Activated CD4-positive, CD25-positive, alpha-beta regulatory T cell (primary cell): ENCODE measurements at places on chromosomes 5 and 9.

- no peak for DNase-seq
These were observed 72.7 kb downstream of the ZFAND5 start for GRCh38 chr9:72292256-72292682.

DNA sequence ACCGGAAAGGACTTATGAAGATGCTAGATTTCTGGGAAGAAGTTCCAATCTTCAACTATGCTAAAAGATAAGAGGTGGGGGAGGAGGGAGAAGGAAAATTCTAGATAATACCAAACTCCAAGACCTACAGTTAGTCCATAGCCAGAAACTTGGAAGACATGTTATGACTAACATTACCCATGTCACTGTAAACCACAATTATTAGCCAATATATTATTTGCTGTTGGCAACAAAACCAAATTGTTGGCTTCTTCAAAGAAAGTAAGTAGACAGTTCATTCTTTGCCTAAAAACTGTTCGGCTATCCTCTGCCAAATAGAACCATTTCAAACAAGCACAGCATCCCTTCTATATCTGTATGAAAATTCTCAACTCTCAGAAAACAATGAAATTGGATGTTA is 25.1 kb downstream of the PRLR start:
- no peak for DNase-seq

DNA sequence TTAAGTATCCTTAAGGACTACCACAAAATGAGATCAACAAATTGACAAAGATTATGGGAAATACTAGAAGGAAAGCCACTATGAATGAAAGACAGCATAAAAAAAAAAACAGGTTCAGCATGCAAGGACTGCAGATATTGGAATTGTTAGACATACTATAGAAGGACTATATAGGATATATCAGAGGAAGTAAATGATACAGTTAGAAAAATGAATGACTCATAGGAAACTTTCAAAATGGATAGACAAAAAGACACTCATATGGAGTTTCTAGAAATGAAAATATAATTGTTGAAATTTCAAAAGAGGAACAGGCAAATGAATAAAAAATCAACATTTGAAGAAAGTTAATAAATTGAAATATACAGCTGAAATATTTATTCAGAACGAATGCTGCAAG is 180.6 kb downstream of the PLK2 start:
- no peak for DNase-seq

GRCh38 chr9:125961072-125961471 is 213.9 kb downstream of the PBX3 start:
- no peak for DNase-seq

- no peak for DNase-seq
These were observed 173.8 kb upstream of the DAP start for GRCh38 chr5:10934783-10935355.

DNA sequence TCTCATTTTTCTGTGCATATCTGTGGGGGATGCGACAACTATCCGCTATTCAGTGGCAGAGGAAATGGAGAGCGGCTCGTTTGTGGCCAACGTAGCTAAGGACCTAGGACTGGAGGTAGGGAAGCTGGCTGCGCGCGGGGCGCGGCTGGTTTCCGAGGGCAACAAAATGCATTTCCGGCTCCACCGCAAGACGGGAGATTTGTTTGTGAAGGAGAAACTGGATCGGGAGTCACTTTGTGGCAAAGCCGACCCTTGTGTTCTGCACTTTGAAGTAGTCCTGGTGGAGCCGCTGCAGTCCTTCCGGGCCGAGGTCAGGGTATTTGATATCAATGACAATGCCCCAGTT is 320 bp downstream of the PCDHB1 start:
- DNase-seq: no peak

DNA sequence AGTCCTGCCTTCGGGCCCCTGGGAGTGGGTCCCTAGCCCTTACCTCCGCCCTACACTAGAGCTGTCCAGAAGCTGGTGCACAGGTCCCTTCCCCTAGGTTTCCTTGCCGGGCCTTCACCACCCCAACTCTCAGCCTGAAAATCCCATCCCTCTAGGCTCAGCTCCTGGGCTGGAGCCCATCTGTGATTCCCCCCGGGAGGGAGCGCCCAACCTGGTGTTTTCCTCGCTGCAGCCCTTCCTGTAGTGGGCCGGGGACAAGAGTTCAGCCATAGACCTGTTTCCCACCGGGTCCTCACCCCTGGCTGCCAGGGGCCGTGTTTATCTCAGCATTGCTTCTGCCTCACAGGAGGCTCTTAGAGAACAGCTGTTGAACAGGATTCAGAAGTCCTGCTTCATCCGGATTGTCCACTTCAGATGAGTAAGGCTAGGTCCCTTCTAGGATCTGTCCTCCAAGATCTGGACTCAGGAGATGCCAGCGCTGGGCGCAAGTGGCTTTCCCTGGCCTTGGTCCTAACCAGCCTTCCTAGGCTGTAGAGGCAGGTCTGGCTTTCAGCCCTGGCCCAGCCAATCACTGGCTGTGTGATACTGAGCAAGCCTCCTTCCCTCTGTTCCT is 965 bp downstream of the GLIPR2 start:
- no peak for DNase-seq

GRCh38 chr9:115986508-115986907 is 167.1 kb upstream of the PAPPA start:
- no peak for DNase-seq

- DNase-seq: no peak
These were observed 56.8 kb downstream of the FEM1C start for GRCh38 chr5:115487756-115488155.

DNA sequence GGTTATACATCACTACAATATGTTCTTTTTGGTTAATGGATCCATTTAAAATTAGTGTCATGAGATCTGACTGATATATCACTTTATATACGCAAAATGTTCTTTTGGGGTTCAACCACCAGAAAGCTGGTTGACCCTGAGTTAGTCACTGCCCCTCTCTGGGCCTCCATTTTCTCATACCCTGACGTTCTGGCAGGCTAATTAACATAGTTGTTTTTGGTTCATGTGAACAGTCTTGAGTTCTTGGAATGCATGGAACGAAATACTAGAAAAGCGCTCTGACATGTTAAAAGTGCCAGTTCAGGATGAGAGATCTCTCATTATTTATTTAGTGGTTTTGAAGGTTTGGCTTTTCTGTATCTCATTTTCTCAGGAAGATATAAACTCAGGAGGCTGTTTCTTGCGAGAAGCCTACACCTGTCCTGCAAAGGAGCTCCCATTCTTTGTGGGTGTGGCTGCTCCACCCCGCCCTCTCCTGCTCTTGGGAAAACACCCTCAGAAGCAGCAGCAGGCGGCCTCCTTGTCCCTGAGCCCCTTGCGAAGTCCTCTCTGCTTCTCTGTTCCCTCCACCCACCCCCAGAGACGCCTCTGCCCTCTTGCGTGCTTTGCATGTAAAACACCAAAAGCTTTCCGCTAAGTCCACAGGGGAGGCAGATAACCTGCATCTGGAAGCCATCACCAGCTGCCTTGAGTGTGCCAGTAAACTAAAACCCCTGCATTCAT is 302.4 kb upstream of the PANK3 start:
- no peak for DNase-seq

DNA sequence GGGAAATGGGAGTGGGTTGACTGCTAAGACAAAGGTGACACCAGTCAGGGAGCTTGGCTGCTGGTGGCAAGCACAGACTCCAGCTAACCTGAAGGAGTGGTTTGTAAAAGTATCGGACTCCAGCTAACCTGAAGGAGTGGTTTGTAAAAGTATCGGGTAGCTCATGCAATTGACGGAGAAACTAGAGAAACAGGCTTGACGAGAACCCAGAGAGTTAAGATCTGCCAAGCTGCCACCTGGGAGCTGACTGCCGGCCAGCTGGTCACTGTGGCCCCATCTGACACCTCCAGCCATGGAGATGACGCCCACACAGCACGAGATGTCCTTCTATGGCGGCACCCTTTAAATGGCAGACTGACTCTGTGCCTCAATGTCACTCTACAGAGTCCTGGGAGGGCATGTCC is 28.3 kb upstream of the CRB2 start:
- no peak for DNase-seq

DNA sequence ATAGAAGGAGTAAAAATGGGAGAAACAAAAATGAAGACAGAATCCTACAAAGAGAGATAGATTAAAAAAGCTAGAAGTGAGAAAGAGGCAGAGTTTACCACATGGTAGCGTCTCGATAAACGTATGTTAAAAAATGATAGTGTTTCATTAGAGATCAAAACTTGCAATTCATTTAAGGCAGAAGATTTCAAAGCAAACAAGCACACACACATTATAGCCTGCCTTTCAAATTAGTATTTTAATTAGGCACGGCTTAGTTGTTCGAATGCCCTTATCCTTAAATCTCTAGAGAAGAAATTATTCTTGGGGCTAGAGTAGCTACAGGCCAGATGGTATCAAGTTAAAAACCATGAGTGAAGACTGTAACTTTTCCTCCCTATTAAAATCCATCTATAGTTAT is 6.0 kb downstream of the STOM start:
- DNase-seq: no peak

DNA sequence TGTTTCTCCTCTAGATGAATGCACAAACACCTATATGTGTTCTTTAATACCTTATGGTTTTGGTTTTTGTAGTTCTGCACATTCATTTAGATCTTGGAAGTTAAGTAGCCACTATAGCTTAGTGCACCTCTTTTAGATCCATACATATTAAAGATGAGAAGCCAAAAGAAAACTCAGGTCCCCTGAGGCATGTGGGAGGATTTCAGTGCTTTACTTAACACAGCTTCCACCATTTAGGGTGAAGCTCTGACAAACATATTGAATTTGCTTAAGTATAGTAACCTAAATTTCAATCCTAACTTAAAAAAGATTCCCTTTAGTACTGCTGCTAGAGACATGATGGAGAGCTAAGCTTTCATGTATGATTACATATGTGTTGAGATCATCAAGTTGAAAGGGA is 25.6 kb upstream of the RICTOR start:
- no peak for DNase-seq

DNA sequence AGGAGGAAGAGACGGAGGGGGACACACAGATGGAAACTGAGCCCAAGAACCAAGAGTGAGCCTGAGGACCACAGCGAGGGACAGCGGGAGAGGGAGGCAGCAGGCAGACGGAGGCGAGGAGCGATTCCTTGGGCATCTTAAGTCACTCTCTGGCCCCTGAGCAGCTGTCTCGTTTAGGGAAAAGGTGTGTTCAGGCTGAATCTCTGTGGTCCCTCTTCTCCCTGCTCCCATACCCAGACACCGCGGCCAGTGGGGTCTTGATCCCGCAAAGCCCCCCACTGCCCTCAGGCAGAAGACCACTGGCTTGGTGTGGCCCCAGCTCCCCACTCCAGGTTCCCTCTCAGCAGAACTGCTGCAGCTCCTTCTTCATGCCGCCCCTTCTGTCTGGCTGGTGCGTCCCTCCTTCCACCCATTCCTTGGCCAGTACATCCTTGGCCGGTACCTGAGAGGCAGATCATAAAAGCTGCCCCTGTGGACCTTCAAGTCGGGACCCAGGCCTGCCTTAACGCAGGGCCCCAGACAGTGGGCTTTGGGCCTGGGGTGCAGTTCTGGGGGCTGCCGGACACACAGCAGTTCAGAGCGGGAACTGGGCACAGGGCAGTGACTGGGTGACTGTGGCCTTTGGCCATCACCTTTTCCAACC is 5.8 kb upstream of the RALGDS start:
- DNase-seq: no peak

DNA sequence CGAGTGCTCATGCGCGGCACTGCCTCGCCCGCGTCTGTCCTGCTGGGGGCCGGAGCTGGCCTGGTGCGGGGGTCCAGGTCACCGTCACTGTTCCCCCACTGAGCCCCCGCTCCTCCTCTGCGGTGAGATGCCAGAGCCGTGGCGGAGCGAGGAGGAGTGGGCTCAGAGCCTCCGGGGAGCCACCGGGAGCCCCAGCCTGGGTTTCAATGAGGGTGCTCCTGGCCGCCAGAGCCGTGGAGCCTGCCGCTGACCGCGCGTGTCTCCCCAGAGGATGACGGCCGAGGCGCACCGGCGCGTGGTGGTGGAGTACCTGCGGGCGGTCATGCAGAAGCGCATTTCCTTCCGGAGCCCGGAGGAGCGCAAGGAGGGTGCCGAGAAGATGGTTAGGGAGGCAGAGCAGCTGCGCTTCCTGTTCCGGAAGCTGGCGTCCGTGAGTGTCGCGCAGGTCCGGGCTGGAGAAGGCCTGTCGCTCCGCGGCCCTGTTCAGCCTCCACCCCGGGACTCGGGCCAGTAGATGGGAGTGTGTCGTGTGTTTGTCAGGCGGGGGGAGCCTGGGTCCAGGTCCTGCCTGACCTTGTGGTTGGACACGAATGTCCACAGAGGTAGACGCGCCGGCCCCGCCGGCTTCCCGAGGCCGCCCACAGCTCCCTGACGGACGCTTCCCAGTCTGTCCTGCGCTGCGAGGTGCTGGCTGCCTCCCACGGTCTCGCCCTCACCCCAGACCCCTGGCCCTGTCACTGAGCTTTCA is 22.0 kb downstream of the EXOC3 start:
- DNase-seq: no peak

DNA sequence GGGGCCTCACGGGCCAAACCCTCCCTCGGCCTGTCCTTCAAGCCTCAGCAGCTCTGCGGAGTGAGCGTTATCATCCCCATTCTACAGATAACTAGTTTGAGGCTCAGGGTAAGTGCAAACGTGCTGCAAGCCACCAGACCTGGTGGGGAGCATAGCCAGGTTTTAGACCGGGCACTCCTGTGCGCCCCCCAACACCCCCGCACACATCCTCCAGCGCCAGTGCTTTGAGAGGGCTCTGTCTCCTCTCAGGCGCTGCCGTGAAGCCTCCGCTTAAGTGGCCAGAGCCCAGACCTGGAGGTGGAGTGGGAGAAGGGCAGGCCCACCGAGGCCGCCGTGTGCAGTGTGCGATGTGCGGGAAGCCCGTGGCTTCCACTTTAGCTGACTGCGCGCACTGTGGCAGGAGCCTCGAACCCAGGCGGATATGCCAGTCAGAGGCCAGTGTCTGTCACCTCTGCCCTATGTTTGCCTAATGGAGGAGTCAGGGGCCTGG is 1.6 kb upstream of the MGAT1 start:
- DNase-seq: no peak

GRCh38 chr5:143023411-143024096 is 253.4 kb downstream of the ARHGAP26 start:
- DNase-seq: no peak

GRCh38 chr5:142396436-142397038 is 71.7 kb upstream of the SPRY4 start:
- no peak for DNase-seq

DNA sequence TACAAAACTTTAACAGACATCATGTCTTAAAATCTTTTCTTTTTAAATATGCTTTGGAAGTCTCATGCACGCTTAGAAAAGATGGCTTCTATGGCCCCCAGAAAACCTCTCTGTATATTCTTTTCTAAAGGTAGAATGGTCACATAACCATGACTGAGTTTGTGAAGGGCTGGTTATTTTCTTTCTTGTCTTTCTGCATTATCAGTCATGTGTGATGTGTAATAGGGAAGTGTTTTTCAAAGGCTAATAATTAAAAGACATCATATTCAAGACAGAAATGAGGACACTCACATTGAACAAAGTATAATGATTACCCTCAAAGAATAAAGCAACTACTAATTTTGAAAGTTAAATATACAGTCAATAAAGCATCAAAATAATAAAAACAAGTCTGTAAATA is 253.4 kb downstream of the TRPM3 start:
- DNase-seq: no peak

DNA sequence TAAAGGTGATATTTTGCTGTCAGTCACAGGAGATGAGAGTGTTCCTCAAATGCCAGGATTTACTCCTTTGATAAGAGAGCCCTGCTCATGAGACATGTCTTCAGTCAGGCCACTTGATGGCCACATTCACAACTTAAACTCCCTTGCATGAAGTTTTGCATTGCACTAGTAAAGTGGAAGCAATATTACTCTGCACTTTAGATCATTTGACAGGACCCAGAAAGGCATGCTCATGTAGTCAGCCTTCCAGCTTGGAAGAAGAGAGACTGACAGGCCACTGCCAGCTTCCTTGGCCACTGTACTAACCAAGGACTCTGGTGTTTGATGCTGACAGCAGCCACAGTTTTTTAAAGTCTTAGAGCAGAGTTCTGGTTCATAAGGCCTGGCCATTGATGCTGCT is 42.6 kb downstream of the NPR3 start:
- DNase-seq: no peak
